Endothelial cell of umbilical vein (primary cell): ENCODE measurements at places on chromosomes 7 and 10.
A peak's percentile ranks its signal among the peaks of the same experiment; 100 is the strongest.

DNA sequence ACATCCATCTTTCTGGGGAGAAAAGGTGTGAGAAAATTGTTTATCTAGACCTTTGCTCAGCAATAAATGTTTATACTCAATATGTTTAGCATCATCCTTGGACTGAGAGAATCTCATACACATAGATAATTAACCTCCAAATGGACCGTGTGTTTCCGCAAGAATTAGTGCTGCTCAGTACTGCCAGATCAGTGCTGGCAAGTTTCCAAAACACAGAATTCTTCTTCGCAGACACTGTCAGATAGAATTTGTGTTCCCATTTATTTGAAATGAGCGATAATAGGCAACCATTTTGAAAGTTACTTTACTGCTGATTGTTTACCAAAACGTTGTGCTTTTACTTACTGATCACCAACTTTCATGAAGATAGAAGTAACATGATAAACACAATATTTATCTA is 33.7 kb downstream of the STAMBPL1 start:
- no peak for DNase-seq

DNA sequence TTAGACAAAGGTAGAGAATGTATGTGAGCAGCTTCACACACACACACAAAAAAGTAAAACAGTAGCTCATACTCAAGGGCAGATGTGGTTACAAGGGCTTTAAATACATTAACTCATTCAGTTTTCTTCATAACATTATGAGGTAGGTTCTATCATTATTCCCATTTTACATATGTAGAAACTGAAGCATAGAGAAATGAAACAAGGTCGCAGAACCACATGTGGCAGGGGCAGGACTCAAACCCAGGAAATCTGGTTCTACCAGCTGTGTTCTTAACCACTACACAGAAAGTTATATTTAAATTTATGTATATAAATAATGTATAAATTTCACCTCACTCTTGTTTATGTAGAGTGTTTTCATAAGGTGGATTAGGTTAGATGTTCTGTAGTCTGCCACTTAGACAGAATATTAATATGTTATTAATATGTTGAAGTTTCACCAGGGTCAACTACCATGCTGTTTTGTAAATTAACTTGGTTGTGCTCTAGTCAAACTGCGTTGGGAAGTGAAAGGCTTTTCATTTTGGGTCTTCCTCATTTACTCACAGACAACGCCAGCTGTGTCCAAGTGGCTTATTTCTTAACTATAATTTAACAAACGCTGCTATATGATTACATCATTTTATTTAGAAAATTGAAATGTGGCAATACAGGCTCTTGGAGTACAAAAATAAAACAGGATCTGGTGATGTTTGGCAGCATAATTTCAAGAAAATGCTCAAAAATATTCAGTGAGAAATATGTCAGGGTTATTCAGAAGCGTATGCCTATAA is 138.4 kb downstream of the MDFIC start:
- no peak for DNase-seq

- peak; percentile 62 for DNase-seq
Measured at GRCh38 chr10:9331583-9332008, 1277.1 kb downstream of the GATA3 start.

GRCh38 chr7:112537822-112538387 is 57.1 kb downstream of the LSMEM1 start:
- no peak for DNase-seq

DNA sequence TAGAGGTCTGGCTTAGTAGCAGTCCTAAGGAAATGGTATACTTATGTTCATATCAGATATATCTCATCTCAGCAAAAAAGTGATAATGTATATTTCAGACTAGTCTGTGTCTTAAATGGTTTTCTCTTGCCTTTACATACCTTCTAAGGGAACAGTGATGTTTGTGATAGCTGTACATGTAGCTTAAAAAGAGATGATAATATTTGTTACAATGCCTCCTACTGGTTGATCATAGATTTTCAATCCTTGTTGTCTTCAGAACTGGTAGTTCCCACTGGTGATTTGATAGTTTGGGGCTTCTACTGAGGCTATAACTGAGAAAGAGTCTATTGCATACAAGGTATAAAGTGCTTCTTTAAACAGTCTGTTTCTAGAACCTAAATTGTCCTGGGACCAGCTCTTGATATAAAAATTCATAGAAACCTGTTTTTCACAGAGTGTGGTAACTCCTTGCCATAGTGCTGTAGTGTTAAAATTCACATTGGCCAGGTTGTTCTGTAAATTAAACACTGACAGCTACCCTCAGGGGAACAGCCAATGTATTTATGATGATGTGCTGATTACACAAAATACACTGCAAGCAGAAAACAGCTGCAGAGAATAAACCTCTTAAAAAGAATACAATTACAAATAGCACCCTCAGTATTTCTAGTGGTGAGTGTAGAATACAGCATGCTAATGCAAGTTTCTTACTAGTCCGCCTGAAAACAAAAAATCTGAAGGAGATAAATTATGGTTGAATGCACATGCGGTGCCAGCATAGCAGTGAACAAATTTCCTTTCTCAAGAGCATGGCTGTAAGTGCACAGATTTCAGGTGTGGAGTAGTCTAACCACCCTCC is 90.3 kb downstream of the BTRC start:
- DNase-seq = peak; percentile 32

GRCh38 chr7:129295015-129295423 is 70.2 kb downstream of the AHCYL2 start:
- peak; percentile 50 for DNase-seq

- DNase-seq = no peak
Measured at GRCh38 chr7:124785994-124786393, 20.4 kb upstream of the GPR37 start.

- peak; percentile 78 for DNase-seq
Measured at GRCh38 chr10:91551856-91552255, 81.0 kb downstream of the PPP1R3C start.

DNA sequence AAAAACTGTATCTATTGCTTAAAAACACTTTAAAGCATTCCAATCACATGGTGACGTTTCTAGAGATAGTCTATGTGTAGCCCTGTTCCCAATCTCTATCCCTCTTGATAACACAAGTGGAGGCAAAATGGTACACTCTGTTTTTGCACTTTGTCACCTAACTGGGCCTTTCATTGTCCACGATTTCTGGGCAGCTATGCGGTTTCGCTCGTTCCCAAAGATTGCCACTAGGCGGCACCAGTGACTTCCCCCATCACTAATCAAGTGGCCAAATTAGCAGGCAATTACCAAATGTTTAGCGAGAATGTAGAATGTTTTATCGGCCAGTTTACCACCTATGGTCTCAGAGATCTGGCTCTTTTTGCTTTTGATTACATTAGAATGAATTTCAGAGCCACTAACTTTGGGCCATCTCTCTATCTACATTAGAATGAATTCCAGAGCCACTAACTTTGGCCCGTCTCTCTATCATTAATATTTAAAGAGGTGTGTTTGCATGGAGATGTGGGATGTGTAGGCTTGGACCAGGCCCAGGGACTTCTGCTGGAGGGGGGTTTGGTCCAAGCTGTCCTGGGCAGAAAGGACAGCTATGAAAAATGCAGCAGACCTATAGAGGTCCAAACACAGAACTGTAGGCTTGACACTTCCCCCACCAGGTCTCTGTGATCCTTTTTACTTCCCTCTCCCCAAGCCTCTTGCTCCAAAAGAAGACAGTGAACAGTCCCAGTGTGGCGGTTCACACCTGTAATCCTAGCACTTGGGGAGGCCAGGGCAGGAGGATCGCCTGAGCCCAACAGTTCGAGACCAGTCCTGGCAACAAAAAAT is 90.1 kb downstream of the EPC1 start:
- DNase-seq = peak; percentile 79

- DNase-seq = no peak
Measured at GRCh38 chr7:146185844-146186243, 69.2 kb downstream of the CNTNAP2 start.

- DNase-seq = no peak
Measured at GRCh38 chr10:43199684-43200537, 61.7 kb downstream of the CSGALNACT2 start.

DNA sequence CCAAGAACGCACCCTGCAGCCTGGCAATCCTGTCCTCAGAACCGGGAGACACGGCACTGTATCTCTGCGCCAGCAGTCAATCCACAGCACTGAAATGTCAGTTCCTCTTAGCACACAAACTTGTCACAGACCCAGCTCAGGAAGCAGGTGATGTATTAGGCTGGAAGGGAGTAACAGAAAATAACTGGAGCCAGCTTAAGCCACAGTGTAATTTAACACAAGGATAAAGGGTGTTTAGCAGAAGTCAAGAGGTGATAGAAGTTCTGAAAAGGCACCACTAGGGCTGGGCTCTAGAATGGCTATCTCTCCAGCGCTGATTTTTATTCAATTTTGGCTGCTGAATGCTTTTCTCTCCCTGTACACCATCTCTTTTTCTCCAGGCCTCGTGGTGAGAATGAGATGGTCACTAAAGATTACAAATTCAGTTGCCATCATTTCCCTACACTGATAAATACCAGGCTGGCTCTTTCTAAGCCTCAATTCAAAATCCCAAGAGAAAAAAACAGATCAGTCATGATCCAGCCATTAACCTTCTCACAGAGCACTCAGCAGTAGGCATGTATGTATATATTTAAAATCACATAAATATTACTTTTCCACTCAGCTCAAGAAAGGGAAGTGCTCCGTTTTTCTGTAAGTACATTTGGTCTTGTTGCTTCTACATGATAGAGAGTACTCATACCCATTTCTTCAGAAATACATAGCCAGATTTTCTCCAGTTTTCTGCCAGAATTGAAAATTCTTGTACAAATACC is 102.7 kb upstream of the PRSS1 start:
- DNase-seq = no peak

GRCh38 chr10:52129410-52130178 is 184.5 kb upstream of the DKK1 start:
- no peak for DNase-seq

DNA sequence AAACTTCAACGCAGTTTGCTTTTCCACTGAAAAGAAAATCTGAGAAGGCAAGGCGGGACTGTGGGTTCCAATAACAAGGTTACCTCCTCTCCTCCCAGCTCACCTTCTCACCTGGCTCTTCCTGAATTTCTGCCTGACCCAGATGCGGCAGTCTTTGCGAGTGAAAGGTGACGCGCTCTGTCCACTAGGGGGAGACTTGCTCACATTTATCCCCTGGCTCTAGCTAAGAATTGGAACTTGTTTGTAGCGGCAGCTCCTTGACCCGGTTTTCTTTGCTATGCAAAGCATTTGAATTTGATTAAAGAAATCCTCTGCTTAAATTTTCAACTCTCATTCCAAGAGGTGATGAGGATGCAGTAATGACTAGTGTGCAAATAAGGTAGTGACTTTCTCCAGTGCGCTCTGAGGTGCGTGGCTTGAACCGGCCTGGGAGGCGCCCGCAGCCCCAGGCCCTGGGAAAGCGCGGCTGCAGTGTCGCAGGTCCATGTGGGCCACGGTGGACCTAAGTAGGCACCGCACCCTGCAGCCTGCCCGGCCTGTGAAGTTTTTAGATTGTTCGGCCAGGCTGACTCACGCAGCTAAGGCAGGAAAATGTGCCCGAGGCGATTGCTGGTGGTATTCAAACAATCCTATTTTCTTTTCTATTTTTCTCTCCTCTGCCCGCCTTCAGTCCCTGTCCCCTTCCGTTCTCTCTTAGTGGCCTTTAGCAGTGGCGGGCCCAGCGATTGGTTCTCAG is 336.9 kb upstream of the NPSR1 start:
- peak; percentile 79 for DNase-seq

GRCh38 chr10:1737222-1738061 is at the start of gene ADARB2:
ADARB2 (minus strand) TSS chr10:1737525.
- DNase-seq = no peak

- DNase-seq = peak; percentile 65
Measured at GRCh38 chr7:143013893-143014292, 13.0 kb downstream of the OR9A2 start.

DNA sequence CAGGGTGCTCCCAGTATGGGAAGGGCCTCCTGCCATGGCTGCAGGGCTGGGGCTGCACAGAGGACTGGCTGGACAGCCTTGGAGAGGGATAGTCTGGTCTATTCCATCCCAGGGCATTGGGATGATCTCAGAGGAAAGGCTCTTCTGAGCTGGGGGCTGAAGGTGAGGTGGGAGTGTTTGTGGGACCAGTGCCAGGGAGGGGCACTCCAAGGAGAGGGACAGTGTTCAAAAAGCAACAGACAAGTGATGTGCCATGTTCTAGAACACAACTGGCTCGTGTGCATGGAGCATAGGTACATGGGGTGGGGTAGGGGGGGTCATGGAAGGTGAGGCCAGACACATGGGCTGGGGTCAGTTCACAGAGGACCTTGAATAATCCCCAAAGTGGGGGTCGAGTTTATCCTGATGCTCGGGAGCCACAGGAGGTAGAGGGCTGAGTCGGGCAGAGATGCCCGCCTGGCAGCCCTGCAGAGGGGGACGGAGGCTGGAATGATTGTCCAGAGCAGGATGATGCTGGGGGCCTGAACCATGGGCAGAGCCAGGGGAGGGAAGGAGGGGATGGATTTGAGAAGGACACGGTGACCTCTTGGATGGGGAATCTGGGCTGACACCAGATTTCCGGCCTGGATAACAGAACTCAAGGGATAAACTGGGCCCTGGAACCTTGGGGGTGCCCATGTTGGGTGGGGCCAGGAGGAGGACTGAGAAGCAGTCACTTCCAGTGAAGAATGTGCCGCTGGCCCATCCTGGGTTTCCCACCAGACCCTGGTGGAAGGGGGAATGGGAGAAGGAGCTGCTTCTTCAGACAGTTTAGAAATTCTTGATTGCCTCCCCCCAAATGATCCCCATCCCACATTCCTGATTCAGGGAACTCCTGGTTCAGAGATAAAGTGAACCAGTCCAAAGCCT is 50.4 kb downstream of the NEURL1 start:
- no peak for DNase-seq

- peak; percentile 36 for DNase-seq
Measured at GRCh38 chr10:46282842-46283574, 3.8 kb upstream of the ANTXRL start.

GRCh38 chr10:69045441-69046300 is 42.2 kb upstream of the SRGN start:
- DNase-seq = no peak

DNA sequence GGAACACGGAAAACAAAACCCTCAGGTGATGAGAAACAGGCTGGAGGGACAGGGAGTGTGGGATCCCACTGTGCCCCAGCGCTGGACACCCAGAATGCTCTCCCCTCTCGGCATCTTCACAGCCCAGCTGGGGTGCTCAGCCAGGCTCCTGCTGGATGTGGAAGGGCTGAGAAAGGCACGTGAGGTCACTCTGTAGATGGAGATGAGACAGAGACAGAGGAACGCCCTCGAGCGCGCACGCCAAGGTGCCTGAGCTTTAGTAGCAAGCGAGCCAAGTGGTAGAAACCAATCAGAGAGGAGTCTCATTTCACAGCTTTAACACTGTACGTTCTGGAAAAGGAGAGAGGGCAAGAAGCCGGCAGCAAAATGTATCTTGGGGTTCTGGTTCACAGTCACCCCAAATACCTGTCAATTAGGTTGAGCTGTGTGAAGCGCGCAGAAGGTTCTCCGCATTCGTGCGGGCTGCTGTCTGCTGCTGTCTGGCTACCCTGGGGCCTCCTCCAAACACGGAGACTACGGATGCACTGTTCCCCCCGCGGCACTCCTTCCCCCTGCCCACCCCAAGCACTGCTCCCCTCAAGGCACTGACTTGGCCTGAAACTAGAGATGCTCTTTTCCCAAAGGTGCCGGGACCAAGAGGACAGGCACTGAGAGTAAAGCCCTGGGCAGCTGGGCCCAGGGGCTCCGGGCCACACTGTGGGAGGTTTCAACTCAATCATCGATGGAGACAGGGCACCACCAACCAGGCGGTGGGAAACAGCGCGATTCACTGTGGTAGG is 91.4 kb downstream of the ZRANB1 start:
- DNase-seq = no peak
